ENCODE measurements at places on chromosomes 1 and 21.

GRCh38 chr1:44118682-44119081, at the start of gene KLF17:
KLF17 (plus strand) TSS chr1:44118821; CDS start chr1:44118908, 87 bp downstream.
- no peak for DNase-seq

- no peak for DNase-seq
Measured at GRCh38 chr1:183966487-183966886, 71.0 kb downstream of the COLGALT2 start.

GRCh38 chr1:168085401-168085872, 51.3 kb downstream of the GPR161 start:
- DNase-seq = no peak

DNA sequence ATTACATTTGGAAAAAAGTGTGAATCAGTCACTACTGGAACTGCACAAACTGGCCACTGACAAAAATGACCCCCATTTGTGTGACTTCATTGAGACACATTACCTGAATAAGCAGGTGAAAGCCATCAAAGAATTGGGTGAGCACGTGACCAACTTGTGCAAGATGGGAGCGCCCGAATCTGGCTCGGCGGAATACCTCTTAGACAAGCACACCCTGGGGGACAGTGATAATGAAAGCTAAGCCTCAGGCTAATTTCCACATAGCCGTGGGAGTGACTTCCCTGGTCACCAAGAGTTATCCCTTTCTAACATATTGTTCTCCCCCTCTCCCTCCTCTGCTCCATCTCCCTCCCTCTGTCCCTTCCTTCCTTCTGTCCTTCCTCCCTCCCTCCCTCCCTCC, 47.7 kb upstream of the RHOU start:
- no peak for DNase-seq

- no peak for DNase-seq
Measured at GRCh38 chr1:37387854-37388253, 86.5 kb upstream of the ZC3H12A start.

GRCh38 chr1:41976671-41977070, 57.9 kb upstream of the HIVEP3 start:
- DNase-seq = no peak

DNA sequence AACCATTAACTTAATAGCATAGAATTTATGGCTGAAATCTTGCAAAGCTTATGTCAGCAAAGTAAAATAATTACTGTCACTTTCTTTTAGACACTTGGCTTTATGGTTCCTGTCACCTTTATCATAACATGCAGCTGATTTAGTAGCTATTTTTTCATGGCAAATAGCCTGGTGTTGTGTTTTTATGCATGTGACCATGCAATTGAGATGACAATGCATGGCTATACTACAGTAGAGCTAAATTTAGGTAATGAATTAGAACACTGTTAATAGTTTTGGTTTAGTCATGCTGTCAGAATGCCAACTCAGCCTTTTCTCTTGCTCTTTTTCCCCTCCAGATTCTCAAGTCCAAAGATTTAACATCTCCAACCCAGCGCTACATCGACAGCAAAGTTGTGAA, 88.6 kb downstream of the TGFB2 start:
- no peak for DNase-seq

DNA sequence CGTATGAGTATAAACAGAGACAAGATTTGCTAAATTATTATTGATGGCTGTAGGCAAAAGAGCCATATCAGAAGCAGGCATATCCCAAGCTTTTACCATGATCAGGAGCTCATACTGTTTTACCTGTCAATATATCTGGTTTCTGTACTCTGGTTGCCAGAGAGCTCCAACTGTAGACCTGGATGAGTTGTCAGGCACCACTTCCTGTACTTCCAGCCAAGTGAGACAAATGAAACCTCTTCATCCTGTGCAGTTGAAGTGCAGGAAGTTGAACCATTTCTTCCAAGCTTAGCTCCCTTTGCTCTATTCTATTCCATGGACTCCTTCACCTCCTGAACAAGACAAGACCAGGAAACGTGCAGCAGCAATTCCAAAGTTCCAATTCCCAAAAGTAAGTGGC, 115.6 kb downstream of the ZNF281 start:
- DNase-seq = no peak

DNA sequence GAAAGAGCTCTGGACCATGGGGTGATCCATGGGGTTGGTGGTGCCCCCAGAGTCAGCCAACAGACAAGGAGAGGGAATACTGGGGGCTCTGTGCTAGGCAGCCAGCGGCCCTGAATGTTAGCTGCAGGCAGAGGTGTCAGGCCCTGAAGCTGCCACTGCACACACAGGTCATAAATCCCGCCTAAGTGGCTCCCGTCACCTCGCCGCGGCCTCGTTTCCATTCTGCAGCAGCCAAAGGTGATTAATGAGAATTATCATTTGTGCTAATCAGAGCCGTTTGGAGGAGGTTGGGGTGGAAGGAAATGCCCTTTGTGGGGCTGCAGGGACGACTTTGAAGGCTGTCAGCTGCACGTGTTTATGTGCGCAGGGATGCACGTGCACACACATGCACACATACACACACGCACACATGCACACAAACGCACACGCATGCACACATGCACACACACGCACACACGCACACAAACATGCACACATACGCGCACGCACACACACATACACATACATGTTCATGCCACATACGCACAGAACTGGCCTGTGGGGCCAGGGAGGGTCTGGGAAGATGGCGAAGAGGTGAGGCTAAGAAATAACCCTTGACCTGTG, 88.8 kb upstream of the ARHGEF16 start:
- no peak for DNase-seq

GRCh38 chr1:19010995-19011844, 54.7 kb upstream of the IFFO2 start:
- no peak for DNase-seq

DNA sequence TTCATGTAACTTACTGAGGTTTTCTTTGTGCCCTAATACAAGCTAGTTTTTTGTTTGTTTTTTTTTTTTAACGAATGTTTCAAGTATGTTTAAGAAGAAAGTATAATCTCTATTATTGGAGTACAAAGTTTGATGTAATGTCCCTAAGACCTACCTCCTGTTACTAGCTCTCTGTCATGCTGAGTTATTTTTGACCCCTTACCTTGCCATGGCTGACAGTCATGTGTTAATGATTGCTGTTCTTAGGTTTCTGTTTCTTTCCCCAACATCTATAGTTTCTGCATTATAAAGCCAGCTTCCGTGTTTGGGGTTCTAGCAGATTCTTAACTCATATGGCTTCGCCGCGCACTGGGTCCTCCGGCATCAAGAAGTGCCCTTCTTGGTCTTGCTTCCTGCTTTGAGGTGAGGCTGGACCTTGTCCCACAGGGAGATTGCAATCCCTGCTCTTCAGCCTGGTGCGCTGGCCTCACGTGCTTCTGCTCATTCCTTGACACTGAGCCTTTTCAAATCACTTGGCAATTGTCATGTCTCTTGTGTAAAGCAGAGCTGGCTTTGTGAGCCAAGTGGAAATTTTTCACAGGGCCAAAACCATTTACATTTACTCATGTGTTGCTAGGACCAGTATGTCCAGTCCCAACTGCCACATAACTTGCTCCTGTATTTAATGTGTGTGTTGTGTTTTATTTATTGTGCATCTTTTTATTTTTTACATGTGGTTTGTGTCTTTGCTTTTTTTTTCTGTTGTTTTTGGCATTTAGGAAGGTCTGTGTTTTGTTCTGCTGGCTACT, 135.0 kb upstream of the COL6A1 start:
- DNase-seq = no peak

DNA sequence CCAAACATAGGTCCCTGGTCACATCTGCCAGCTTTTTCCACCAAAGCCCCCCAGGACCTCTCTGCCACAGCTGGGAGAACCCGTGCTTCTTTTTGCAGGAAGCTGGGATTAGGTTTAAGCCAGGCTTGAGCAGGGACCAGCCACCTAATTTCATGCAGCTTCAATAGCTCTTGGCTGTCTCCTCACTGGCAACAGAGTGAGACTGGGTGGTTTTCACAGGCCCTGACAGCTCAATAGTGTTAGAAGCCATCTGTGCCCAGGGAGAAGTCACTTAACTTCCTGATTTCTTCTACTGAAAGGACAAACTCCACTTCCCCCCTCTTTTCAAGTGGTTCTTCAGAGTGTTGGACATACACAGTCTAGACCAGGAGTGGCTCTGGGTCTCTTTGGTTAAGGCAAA, 20.4 kb upstream of the SRSF4 start:
- no peak for DNase-seq

- no peak for DNase-seq
Measured at GRCh38 chr1:89739844-89740216, 81.0 kb upstream of the LRRC8D start.

DNA sequence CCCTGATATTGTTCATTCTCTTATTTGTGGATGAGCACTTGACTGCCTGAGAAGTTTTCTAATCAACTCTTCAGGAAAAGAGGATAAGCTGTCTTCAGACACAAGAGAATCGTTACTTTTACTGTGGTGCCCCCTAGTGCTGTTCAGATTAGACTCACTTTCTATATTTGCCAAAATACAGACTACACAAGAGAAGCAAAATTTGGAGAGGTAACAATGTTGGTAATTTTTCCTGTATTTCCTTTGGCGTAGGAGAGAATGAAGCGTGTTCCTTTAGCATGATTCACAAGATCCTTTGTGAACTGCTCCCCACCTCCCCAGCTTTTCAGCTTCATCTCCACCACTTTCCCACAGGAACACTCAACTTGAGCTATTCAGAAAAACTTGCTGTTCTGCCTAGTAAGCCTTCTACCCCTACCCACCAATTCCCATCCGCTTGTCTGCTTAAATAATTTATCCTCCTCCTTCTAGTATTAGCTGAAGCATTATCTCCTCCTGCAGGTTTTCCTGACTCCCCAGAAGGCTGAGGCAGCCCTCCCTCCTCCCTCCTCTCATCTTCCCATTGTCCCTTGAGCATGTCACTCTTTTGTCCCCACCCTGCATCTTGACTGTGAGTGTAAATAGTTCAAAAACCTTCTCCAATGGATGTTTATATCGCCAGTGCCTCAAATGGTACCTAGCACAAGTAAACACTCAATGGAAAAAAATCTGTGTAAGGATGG, 4.5 kb downstream of the TNFSF4 start:
- no peak for DNase-seq

- DNase-seq = no peak
Measured at GRCh38 chr1:5551274-5551975, 440.8 kb downstream of the NPHP4 start.

GRCh38 chr1:151368393-151369301, 3.9 kb downstream of the SELENBP1 start:
- DNase-seq = peak; percentile 58

DNA sequence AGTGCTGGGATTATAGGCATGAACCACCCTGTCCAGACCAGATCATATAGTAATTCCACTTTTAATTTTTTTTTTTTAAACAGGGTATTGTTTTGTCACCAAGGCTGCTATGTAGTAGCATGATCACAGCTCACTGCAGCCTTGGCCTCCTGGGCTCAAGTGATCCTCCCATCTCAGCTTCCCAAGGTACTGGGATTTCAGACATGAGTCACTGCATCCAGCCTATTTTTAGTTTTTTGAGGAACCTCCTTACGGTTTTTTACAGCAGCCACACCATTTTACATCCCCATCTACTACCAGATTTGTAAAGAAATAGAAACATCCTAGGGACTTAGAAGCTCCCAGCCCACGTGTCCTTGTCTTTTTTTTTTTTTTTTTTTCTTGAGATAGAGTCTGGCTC, 24.0 kb downstream of the L1TD1 start:
- DNase-seq = no peak

- DNase-seq = no peak
Measured at GRCh38 chr1:42163536-42164503, 725 bp downstream of the GUCA2A start.

DNA sequence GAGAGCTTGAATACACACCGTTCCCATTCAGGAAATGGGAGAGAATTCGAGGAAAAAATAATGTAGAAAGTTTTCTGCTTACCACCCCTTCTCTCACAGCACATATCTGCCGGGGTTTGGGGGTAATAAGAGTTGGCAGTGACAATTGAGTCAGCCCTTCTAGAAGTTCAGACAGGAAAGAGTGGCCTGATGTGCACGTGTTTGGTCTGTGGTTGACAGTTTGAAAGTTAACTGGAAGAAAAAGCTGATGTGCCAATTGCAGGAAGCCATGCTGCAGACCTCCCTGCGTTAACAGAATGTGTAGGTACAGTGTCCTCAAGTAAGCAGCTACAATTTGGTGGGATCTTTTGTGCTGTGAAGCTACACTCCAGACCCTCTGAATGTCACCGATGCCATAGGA, 50.9 kb downstream of the DHX9 start:
- no peak for DNase-seq

GRCh38 chr1:96362623-96363022, 359.0 kb upstream of the PTBP2 start:
- no peak for DNase-seq

GRCh38 chr1:80917826-80918225, 882.9 kb upstream of the ADGRL2 start:
- DNase-seq = no peak

GRCh38 chr1:12643079-12643478, 806 bp upstream of the AADACL4 start:
- DNase-seq = no peak

- DNase-seq = no peak
Measured at GRCh38 chr21:25949701-25950100, 214.9 kb downstream of the GABPA start.

GRCh38 chr1:108048301-108049177, 83.6 kb upstream of the VAV3 start:
- DNase-seq = no peak

DNA sequence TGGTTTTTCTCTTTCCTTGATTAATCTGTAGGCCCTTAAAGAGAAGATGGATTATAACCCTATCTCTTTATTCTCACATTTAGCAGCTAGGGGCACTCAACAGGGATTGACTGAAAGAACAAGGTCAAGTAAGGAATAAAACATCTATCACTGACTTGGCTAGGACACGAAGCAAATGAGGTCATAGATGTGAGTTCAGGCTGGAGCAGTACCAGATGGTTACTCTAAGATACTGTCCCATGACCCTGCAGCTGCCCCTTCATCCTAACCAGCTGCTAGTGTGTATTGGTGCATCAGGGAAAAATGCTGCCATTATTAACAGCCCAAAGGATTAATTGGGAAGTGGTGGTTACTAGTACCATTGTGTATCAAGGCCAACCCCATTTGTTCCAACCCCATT, 221.9 kb downstream of the CTH start:
- no peak for DNase-seq

DNA sequence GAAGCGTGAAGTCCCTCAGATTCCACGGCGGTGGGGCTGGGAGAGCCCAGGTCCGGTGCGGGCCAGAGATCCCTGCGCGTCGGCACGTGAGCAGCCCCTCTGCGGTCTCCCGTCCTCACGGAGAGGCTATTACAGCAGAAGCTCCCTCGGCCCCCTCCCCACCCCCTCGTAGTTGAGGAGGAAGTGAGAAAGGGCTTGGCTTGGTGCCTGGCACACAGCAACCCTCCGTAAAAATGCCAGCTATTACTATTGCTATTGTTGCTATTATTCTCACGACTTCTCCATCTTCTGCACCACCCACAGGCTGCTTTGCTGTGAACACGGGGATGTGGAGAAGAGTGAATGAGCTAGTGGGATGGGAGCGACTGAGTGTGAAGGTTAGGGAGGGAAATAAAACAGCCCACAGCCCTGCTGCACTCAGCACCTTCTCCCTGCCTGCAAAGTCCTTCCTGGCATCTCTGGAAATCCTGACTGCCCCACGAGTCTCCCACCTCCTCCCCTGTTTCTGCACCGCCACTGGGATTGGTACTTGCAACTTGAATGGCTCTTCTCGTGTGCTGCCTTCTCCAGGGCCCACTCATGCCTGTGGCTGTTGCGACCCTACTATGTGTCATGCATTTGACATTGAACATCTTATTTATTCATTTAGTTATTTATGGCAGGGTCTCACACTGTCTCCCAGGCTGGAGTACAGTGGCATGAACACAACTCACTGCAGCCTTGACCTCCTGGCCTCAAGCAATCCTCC, 26.6 kb downstream of the ZBTB18 start:
- peak; percentile 82 for DNase-seq

- DNase-seq = no peak
Measured at GRCh38 chr1:181718034-181718433, 234.7 kb downstream of the CACNA1E start.

Data from spleen (tissue), 13 donors.